GM23248 (cell line): ENCODE measurements at places on chromosomes 4 and X.

- DNase-seq = no peak
Observed at GRCh38 chr4:71474731-71475130, 135.9 kb downstream of the SLC4A4 start.

- peak; percentile 21 for DNase-seq
Observed at GRCh38 chrX:84186603-84187532, 1.1 kb downstream of the RPS6KA6 start.

- DNase-seq = peak; percentile 31
Observed at GRCh38 chr4:71254451-71255012, 84.3 kb upstream of the SLC4A4 start.

DNA sequence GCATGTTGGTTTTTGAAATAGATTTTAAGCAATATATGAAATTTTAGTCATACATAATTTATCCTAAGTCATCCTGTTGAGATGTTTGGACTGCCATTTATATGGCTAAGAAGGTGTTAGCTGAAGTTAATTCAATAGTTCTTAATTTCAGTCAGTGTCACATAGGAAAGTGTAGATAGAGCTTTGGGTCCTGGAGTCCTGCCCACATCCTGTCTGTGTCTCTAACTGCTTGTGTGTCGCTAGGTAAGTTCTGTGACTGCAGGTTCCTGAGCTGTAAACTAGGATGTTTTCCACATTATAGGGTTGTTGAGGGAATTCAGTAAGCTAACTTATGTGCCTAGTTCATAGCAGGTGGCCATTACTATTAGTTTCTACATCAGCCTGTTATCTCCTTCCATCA, 20.7 kb downstream of the OFD1 start:
- DNase-seq = no peak

DNA sequence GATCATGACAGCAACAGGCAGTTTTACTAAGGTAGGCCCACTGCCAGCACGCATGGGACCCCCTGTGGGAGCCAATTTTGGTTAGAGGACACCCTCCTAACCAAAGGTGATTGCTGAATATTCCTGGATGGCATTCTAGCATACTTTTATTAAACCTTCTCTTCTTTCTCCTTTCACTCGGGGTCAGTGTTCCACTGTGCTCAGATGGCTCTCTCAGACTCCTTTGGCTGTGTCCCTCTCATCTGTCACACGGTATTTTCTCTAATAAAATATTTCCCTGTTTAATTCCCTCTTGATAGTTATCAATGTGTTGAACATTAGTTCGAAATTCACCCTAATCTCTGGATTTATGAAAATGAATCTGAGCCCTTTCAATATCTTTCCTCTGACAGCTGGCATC, 1315.3 kb downstream of the FSTL5 start:
- no peak for DNase-seq

DNA sequence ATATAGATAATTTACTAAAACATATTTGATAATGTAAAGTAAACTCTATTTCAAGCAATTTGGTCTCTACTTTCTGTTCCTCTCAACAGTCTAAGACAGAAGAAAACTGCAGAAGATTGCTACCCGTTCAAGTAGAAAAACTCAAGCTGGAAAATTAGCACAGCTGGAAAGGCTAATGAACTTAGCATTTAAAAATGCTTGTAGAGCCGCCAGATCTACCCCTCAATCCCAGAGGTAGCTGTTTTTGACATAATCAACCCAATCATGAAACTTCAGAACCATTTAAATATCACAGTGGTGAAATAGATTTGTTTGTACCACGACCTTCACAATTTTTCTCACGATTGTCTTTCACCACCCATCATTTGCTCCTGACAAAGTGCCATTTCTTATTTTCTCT, 479.5 kb downstream of the SPRY1 start:
- DNase-seq = no peak

DNA sequence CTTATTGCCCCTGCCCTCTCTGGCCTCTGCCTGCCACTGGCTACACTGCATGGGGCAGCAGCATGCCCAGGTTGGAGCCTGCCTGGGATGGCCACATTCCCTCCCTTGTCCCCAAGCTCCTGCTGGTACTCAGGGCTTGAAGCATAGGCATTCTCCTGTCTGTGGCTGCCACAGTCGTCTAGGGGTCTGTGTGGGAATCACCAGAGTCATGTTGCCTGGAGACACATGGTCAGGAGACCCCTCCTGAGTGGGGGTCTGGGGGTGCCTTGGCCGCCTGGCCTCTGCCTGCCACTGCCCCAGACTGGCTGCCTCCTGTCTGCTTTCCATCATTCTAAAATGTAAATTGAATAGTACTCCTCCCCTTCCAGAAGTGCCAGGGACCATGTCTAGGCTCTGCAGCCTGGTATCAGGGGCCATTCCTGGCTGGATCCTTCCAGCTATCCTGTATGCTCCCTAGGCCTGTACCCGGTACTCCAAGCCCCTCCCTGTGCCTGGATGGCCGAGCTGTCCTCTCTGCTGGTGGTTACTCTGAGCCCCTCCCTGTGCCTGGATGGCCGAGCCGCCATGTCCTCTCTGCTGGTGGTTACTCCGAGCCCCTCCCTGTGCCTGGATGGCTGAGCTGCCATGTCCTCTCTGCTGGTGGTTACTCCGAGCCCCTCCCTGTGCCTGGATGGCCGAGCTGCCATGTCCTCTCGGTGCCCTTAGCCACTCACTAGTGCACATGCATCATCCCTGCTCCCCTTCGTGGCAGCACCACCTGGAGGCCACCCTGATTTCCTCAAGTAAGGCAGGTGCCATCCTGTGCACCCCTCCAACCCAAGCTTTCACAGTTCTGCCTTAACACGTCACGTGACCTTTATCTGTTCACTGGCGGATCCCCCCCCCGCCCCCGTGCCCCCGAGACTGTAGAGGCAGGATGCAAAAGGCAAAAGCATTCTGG, 5.5 kb upstream of the NKX1-1 start:
- DNase-seq = no peak

DNA sequence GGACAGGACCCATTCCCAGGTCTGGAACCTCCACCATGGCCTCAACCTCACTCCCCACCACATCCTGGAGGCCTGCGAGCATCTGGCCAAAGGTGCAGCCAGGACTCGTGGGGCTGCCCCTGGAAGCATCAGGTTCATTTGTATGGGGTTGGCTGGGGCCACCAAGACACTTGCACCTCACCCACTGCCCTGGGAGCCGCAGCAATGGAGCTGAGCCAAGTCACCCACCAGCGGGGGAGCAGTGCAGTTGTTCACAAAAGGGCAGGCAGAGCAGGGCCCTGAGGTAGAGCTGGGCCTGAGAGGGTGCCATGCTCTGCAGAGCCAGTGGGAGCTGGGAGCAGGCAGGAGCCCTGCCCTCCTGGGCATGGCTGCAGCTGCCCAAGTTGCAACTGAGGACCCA, 163.5 kb downstream of the FAM47A start:
- DNase-seq = no peak

DNA sequence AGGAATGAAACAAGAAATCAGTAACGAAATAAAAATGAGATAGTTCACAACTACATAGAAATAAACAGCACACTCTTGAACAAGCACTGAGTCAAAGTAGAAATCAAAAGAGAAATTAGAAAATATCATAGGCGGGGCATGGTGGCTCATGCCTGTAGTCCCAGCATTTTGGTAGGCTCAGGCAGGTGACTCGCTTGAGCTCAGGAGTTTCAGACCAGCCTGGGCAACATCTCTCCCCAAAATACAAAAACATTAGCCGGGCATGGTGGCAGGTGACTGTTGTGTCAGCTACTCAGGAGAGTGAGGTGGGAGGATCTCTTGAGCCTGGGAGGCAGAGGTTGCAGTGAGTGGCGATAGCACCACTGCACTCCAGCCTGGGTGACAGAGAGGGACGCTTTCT, 714.4 kb downstream of the GLUD2 start:
- DNase-seq = no peak

DNA sequence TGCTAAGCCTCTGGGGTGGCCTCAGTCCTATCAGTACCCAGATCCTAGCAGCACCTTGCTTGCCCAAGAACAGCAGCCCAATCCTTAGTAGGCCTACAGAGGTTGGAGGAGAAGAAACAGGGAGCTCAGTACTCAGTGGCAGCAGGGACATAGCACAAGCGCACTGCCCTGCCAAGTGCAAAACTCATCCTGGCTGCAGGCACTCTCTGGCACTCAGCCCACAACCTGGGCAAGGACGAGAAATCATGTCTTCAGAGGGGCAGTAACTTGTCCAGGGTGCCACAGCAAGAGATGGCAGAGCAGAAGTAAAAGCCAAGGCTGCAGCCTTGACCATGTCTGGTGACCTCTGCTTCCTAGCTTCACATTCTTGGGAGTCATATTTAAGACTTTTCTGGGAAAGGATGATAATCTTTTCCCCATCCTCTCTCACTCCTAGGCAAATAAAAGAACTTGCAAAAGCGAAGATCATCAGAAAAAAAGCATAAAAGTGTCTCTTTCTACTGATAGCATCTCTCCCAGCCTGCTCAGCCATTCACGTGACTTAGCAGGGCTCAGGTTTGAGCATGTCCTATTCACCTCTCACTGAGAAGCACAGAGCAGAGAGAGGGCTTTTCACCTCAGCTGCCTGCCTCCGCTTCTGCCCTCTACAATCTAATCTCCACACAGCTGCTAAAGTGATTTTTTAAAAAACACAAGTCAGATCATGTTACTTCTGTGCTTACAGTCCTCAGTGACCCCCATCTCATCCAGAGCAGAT, 37.2 kb upstream of the MAGEA4 start:
- DNase-seq = no peak

DNA sequence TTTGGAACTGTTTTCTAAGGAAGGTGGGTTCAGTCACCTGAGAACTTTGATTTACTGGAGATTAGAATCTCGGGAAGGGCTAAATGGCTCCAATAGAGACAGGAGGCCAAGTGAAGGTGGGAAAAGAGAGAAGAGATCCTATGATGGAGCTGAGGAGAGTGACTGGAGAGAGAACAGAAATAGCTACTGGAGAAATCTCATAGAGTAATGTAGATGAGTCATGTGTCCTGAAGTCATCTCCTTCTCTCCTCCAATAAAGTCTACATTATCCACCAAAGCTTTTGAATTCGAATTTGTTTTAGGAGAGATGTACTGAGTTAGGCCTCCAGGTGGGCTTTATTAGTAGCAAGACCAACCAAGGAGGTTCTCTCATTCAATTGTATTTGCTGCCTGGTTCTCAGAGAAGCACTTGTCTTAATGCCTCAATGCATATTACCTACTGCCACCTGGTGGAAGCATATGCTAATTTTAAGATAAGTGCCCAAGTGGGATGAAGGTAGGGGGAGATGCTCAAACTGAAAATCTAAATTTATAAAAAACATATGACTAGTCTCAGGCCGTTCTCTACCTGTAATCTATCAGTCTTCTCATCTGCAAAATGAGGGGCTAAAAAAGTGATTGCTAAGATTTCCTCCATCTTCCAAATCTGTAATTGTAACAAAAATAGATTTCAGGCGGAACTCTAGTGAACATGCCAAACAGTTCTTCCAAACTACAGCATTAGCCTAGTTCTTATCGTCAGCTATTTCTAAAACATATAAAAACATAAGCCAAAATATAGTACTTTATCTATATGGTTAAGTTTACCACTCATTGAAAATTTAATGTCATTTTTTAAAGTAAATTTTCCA, 24.4 kb downstream of the TXK start:
- peak; percentile 58 for DNase-seq

GRCh38 chr4:143514169-143514495, 630 bp downstream of the SMARCA5 start:
- DNase-seq = no peak

- DNase-seq = no peak
Observed at GRCh38 chr4:159297091-159297490, 194.2 kb downstream of the RAPGEF2 start.

DNA sequence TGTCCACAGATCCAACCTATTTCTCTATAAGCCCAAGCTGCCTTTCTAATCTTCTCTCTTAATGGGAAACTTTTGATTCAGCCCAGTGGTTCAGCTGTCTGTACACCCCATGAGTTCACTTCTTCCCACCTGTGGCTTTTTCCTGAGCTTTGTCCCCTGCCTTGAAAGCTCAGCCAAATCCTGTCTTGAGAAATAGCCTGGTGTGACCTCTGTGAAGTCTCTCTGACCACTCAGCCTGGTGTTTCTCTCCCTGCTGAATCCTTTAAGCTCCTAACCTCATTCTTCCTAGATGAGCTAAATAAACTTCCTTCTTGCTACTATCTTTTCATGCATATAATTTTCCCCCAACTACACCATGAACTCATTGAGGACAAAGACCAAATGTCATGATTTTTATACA, 15.2 kb upstream of the HERC5 start:
- no peak for DNase-seq

GRCh38 chrX:132071254-132071653, 48.2 kb downstream of the STK26 start:
- DNase-seq = peak; percentile 26

GRCh38 chr4:184252136-184253071, 34.7 kb upstream of the ENPP6 start:
- no peak for DNase-seq

- DNase-seq = no peak
Observed at GRCh38 chr4:1725521-1725920, 4.2 kb downstream of the TACC3 start.

- DNase-seq = peak; percentile 71
Observed at GRCh38 chr4:122576261-122577188, 44.3 kb downstream of the IL21 start.

- no peak for DNase-seq
Observed at GRCh38 chr4:76420188-76420761, 666 bp downstream of the CCDC158 start.

DNA sequence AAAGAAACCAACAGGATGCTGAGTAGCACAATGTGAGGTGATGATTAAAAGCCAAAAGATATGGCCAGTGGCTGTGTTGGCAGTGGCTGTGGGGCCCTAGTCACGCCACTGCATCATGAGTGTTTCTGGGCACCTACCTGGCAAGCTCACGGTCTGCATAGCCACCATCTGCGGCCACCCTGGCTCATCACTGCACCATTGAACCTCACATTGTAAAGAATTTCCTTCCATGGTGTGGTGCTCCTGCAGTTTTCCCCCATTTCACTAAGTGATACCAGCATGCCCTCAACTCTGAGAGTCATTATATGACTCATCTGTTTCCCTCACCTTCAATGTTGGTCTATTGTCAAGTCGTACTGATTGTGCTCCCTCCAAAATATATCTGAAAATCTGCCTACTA, 45.5 kb upstream of the CLNK start:
- DNase-seq = no peak

DNA sequence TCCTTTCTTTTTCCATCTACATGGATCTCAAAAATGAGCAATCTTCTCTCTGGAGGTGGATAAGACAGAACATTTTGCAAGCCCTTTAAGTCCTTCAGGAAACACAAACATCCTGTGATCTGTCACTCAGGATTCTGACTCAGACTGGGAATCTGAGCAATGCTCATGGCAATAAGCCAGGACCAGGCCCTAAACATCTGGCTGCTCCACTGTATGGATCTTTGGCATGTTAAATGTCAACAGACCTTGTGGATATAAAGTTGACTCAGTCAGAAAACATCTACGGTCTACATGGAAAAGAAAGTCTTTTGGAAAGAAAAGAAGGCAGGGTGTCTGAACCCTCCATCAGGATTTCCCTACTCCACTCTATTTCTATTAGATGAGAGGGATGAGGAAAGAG, 17.8 kb upstream of the CHIC2 start:
- peak; percentile 93 for DNase-seq
